ENCODE measurements at places on chromosomes 5 and 9.

DNA sequence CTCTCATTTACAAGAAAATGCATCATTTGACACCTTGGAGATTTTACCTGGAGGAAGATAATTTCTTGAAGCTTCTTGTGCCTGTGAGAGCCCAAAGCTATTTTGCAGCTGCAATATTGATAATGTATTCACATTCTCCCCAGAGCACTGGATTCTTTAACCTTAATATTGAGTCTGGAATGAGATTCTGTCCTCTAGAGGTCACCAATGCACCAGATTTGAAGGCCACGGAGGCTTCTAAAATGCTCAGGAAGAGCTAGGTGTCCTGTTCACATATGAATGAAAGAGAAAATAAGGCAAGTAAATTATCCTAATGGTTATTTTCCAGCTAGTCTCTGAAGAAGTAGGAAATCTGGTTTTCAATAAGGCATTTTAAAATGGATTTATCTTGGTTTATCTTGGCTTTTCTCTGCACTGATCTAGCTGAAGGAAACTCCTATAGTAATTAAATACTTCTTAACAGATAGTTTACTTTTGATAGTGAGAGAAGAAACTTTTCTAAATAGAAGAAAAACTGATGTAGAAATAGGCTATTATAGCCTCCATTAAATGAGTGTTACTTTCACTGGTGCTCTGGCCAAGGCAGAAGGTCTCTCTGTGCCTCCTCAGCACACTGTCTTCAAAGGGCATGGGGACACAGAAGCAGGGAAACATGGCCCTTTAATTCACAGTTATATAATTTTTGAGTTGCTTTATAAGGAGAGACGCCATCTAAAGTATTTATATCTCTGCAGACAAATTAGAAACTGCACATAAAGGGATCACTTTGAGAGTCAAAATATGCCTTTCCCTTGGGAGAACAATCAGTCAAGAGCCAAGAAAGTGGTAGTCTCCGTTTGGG lies 297.0 kb upstream of the ACTBL2 start:
- DNase-seq: no peak

GRCh38 chr5:58760222-58760621 lies 177.3 kb downstream of the RAB3C start:
- no peak for DNase-seq

- DNase-seq: no peak
These were observed 837 bp downstream of the UIMC1 start for GRCh38 chr5:177005619-177006264.

DNA sequence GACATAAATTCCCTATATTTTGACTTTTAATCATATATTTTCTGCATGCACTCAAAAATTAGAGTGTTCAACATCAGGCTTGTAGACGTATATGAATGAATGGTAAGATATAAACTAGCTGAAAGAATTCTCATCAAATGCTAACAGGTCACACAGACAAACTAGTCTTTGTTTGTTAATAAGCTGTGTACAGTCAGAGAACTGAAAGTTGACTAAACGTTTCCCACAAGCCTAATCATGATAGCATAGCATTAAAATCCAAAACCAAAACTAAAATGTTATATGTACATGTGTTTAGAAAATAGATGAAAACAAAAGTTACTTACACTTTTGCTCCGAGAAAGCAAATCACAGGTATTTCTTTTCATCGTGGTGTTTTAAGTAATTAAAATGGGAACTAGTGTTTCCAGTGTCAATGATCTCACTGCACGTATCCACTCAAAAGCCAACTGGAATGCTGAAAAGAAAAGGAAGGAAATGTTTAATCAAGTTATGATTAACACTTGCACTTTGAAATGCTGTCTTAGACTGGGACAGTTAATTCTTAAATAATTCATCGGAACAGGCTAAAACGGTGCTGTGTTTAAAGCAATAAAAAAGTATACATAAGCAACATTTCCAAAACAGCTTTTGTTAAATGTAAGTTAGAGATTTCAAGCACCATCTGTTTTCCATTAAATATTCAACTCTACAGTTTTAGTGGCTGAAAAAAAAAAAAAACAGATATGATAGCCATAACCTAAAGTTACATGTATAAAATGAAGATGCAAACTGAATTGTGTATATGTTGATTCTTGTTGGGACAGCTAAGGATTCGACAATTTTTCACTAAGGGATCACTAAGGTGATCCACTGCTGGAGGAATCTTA lies 291.9 kb upstream of the PDE4D start:
- DNase-seq: no peak

GRCh38 chr5:142902186-142902965 lies 132.2 kb downstream of the ARHGAP26 start:
- DNase-seq: no peak

GRCh38 chr5:11815916-11816315 lies 88.3 kb downstream of the CTNND2 start:
- no peak for DNase-seq

Data from stimulated activated CD8-positive, alpha-beta memory T cell treated with anti-CD3 and anti-CD28 coated beads, Interleukin-4, amount 100 ng/mL, for 1 hour (primary cell).